CD4-positive, alpha-beta T cell treated with Interleukin-2 at 100 ng/mL for 4 hours (primary cell): ENCODE measurements at places on chromosomes 5 and 9.

- DNase-seq: no peak
Measured at GRCh38 chr5:134944630-134945029, 23.1 kb upstream of the CATSPER3 start.

DNA sequence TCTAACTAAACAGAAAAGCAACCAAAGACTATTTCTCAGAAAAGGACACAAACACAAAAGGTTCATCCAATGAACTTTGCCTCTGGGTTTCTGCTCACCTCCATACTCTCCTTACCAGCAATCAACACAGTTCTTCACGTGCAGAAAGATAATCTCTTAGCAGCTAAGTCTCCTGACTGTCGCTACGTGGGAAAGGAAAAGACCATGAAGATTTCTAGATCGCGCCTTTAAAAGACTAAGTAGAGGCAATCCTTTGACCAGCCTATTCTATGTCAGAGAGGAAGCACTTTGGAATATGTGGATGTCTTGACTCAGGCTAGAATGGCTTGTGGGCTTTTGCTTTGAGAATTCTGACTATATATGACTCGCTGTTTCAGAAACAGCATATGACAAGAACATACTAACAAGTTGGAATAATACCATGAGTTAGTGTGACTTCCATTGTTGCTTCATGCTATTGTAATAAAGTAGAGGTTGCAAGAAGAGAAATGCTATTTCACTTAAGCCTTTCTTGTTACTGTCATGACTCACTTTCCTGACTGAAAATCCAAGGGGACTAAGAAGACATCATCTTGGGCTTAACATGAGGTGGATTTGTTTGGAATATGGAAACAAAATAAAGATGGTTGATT is 339.5 kb upstream of the RFX3 start:
- no peak for DNase-seq

DNA sequence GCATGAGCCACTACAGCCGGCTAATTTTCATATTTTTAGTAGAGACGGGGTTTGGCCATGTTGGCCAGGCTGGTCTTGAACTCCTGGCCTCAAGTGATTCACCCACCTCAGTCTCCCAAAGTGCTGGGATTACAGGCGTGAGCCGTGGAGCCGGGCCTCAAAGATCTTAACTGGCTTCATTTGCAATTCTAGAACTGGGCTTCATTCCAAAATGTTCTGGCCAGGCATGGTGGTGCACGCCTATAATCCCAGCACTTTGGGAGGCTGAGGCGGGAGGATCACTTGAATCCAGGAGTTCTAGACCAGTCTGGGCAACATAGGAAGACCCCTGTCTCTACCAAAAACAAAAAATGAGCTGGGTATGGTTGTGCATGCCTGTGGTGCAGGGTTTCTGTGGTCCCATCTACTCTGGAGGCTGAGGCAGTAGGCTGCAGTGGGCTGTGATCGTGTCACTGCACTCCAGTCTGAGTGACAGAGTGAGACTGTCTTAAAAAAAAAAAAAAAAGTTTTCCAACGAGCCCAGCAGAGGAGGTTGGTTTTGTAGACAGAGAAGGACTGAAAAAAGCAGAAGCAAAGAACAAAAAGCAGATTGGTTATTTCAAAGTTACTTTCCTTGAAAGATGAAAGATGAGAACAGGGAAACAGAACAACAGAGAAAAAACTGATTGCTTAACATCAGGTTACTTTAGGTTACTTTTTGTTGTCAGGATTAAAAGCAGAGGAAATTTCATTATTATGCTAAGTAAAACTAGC is 78.2 kb downstream of the ANKRD55 start:
- DNase-seq: no peak

GRCh38 chr9:19759066-19759465 is 29.8 kb downstream of the SLC24A2 start:
- no peak for DNase-seq

DNA sequence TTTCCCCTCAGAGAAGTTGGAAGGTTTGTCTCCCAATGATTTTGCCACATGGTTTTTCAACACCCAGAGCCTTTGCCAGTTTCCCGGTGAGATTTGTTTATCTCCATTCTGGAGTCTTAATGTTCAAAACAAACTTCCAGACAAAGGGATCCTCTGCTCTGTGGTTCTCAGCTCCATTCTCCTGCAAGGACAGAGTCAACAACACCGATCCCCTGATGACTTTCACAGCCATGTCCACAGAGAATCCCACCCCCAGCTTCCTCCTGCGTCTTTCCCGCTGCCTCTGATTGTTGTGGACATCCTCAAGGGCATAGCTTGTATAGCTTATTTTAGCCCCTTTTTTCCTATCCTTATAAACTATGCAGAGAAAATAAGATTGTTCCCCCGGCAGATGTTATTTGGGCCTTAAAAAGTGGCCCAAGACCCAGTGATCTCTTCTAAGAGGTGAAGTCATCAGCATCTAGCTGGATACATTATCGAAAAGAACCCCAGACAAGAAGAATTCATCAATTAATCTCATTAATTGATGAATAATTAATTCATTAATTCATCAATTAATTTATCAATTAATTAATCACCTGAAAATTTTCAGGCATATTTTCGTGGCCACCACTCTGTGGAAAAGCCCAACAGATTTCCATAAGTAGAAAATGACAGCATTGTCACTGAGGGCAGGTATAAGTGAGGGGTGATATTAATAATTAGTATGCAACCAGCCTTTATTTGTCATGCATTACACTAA is 2.9 kb upstream of the ABLIM3 start:
- DNase-seq: no peak

- DNase-seq: no peak
Measured at GRCh38 chr9:92635760-92636159, 34.2 kb downstream of the IPPK start.

- DNase-seq: no peak
Measured at GRCh38 chr5:123965626-123966025, 453.6 kb downstream of the CSNK1G3 start.

- no peak for DNase-seq
Measured at GRCh38 chr5:140925806-140926442, at the start of gene PCDHAC1. PCDHAC1 (plus strand) TSS chr5:140926299; CDS start chr5:140926893, 594 bp downstream.
